NCI-H1105 (cell line): ENCODE measurements at places on chromosomes 4 and X.

- DNase-seq: no peak
Observed at GRCh38 chrX:39125834-39126233, 324.6 kb downstream of the MID1IP1 start.

DNA sequence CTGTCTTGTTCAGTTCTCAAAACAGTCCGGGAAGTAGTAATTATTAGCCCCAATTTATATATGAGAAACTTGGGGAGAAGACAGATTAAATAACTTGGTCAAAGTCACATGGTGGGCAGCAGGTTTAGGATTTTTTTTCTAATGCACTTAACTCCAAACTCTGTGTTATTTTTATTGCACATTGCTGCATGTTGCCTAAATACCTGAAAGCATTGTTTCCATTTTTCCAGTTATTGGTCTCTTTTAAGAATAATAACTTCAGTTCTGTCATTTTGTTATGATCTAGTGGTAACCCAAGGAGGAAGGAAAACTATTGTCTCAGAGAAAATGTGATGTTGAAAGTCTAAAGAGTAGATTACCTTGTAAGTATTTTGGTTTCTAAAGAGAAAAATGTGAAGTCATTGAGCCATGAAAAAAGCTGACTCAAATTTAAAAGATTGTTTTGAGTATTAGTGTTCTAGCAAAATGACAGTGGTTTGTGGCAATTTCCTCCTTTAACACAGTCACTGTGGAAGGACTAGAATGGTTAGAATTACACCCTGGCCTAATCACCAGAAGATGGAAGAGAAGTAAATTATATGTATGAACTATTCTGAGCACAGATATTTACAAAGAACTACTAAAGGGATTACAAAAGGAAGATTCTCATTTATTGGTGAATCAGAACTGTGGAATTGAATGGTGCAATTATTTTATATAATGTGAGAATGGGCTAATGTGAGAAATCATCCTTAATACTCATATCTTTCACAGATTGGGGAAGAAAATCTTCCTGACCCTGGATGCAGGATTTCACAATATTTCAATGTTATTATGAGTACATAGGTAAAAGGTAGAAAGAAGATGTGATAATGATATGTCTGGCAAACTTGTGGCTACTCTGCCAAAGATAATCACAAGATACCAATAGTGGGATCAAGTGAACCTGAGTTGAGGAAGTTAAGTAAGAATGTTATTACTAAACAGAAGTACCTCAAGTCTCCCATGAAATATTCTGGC lies 21.7 kb upstream of the CXCL8 start:
- DNase-seq: no peak

GRCh38 chrX:136546371-136546781 lies 14.4 kb downstream of the VGLL1 start:
- DNase-seq: no peak

- no peak for DNase-seq
Observed at GRCh38 chr4:71230271-71231128, 108.3 kb upstream of the SLC4A4 start.

- DNase-seq: no peak
Observed at GRCh38 chrX:102995316-102995715, 58.2 kb downstream of the RAB40AL start.

DNA sequence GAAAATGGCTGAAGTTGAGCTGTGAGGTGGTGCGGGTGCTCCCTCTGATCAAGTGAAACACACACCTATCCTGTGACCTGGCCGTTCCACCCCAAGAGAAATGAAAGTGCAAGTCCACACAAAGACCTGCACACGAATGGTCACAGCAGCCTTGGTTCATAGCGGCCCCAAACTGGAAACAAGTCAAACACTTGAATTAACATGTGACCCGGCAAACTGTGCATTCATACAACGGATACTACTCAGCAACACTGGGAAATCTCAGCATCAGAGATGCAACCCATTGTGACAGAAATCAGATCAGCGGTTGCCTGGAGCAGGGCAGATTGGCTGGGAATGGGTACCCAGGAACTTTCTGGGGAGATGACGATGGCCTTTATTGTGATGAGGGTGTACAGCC lies 7.6 kb downstream of the G6PD start:
- no peak for DNase-seq

DNA sequence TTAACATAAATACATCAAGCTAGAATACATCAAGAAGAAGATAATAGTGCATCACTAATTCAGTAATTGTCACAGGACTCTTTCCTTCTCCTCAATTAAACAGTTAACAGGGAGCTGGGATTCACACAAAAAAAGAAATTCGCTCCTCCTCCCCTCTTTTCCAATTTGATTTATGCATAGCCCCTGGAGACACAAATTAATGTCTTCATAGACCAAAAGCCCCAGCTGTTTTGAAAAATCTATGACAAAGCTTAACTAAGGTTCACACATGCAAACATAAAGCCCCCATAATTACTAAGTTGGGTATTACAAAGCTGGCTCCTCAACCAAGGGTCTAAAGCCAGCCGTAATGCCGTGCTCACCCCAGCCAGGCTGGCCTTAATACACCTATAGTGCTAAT lies 61.2 kb downstream of the ENOX2 start:
- no peak for DNase-seq

DNA sequence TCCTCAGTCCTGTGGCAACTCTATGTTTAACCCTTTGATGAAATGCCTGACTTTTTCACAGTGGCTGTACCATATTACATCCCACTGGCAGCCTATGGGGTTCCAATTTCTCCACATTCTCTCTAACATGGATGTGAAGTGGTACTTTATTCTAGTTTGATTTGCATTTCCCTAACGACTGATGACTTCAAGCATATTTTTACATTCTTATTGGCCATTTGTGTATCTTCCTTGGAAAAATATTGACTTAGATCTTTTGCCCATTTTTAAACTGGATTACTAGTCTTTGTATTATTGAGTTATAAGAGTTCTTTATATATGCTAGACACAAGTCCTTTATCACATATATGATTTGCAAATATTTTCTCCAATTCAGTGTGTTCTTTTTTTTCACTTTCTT lies 2.1 kb upstream of the RAB39B start:
- no peak for DNase-seq

- DNase-seq: no peak
Observed at GRCh38 chr4:113273721-113274220, 224.3 kb downstream of the ANK2 start.

GRCh38 chrX:10617186-10617998 lies 3.0 kb downstream of the MID1 start:
- no peak for DNase-seq

- no peak for DNase-seq
Observed at GRCh38 chrX:15160558-15161095, 109.3 kb downstream of the ASB9 start.

DNA sequence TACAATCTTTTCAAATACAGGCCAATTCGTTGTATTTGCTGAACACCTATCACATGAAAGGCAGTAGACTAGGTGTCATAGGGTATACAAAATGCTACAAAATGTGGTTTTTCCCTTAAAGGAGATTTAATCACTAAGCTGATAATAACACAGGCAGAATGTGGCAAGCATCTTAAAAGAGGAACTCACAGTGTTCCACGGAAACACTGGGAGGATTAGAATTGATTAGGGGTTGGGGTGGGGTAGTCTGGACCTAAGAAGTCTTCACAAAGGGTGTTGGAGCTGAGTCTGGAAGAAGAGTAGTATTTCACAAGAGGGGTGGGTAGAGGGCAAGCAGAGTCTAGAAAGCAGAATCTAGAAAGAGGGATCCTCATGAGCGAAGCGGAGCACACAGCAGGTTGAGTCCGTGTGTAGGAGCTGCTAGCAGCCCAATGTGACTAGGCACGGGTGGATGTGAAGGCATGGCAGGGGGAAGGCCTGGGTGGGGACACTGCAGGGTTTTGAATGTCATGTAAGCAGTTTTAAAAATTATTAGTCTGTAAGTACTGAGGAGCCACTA lies 123.6 kb downstream of the MGST2 start:
- DNase-seq: no peak

GRCh38 chrX:129239371-129239770 lies 283.9 kb downstream of the SMARCA1 start:
- no peak for DNase-seq

DNA sequence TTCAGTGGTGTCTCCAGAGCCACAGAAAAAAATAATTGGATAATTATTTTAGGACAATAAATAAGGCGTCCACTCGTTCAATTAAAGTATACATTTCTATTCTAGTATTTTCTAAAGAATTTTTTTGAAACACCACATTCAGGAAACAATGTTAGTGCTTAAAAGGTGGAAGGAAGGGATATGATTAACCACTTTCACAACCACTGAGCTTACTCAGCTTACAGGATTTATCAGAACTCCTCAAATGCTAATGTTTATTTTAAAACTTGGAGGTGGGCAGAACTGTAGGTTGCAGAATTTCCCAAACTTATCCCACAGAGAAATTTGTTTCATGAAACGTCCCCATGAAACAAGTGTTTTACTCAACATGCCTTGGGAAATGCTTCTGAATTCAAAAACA lies 54.3 kb upstream of the MAGEB2 start:
- DNase-seq: no peak

DNA sequence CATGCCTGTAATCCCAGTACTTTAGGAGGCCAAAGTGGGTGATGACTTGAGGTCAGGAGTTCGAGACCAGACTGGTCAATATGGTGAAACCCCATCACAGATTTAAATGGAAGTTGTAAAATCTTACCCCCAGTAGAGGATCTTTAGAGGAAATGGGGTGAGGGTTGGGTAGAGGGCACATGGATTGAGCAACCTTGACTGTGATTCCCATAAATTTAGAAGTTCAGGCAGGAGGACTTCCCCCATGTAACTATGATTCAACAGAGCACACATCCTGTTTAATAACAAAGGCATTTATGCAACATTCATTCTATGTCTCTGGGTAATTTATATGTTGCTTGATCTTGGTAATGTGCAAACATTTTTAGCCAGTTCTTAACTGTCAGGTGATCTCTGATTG lies 143.1 kb downstream of the RBM47 start:
- no peak for DNase-seq

GRCh38 chrX:18607966-18608365 lies 63.9 kb downstream of the RS1 start:
- DNase-seq: no peak

- no peak for DNase-seq
Observed at GRCh38 chr4:15182600-15183220, 180.4 kb downstream of the CPEB2 start.

- no peak for DNase-seq
Observed at GRCh38 chr4:24266951-24267722, 317.2 kb downstream of the DHX15 start.

DNA sequence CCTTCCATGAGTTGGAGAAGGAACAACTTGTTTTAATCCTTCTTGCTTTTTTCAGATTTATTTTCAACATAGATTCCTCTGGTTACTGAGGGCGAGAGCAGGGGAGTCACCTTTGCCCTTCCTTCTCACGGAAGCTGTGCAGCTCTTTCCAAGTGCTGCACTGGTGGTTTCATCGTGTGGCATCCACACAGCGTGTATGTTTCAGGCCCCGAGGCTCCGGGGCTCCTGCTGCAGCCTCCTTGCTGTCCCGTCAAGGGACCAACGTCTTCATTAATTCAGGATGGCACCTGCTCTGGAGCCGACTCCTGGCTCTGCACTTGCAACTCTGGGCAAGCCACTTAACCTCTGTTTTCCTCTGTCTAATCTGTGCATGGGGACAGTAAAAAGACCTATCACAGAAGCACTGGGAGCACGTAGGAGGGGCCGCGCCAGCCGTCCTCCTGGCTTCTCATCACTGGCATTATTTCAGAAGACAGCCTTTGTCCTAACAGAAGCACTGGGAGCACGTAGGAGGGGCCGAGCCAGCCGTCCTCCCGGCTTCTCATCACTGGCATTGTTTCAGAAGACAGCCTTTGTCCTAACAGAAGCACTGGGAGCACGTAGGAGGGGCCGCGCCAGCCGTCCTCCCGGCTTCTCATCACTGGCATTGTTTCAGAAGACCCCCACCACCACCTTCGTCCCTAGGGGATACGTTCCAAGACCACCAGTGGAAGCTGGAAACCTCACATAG lies 117.8 kb upstream of the NKX1-1 start:
- DNase-seq: no peak

DNA sequence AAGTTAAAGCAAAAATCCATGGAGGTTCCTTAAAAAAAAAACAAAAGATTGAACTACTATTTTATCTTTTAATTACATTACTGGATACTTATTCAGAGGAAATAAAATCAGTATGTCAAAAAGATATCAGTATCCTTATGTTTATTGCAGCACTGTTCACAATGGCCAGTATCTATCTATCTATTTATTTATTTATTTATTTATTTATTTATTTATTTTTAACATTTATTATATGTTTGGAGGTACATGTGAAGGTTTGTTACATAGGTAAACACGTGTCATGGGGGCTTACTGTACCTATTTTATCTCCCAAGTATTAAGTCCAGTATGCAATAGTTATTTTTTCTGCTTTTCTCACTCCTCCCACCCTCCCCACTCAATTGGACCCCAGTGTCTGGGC lies 881.1 kb upstream of the POU3F4 start:
- DNase-seq: no peak

GRCh38 chrX:22795671-22796070 lies 204.1 kb upstream of the DDX53 start:
- no peak for DNase-seq

DNA sequence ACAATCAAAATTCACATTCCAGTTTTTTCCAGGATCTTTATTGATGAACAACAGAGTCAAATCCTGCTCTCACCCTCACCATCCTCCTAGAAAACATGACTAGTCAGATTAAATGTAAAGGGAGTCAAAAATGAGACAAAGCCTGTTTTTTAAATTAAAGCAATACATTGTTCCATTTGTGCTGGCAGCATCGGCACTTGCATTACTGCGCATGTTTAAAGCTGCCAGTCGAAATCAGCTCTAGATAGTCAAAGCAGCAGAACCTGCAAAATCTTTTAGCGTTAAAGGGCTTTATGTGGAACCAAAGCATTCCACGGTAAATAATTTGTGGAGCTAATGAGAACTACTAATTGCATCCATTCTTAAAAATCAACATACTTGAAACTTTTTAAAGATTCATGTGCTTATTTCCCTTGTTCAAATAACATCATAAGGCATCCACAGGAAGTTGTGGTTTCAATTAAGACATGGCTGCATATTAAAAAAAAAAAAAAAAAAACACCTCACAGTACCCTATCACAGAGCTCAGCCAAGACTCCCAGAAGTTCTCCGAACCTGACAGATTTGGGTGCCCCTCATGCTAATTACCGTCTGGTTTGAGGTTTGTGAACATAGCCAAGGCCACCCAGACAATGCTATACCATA lies 82.2 kb downstream of the SH3KBP1 start:
- DNase-seq: no peak

DNA sequence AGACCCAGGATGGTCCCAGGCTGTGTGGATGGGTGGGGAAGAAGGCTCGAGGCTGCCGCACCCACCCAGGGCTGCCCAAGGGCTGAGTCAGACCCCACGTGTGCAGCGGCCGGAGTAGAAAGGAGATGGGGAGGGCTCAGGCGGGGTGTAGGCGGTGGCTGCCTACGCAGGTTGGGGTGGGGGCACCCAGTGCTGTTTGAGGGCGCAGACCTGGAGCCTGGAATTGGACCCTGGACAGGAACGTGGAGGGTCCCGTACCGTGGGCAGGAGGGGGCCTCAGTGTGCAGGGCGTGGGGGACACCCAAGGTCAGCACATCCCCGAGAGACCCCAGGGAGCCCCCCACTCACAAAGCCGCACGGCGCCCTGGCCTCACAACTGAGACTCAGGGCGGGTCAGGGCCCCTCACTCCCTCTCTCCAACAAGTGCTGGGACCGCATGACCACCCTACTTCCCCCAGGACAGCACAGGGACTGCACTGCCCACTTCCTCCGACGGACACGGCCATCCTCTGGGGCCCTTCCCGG lies 79.9 kb downstream of the FAM53A start:
- DNase-seq: no peak
